ENCODE measurements at places on chromosomes 7 and 10.

DNA sequence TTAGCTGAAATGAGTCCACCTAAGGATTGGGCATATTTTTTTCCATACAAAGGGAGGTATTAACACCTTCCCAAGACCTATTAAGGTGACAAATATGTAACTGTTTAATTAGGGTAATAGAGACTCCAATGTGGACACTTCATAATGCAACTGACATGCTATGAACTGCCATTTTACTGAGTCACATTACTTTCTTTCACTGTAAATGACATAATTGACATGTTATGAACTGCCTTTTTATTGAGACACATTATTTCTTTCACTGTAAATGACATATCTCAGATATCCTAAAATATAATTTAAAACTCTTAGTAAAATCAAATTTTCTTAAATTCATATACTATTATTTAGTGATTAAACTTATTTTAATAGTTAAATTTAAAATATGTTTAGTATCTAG is 528.8 kb upstream of the PCDH15 start:
- DNase-seq = no peak

DNA sequence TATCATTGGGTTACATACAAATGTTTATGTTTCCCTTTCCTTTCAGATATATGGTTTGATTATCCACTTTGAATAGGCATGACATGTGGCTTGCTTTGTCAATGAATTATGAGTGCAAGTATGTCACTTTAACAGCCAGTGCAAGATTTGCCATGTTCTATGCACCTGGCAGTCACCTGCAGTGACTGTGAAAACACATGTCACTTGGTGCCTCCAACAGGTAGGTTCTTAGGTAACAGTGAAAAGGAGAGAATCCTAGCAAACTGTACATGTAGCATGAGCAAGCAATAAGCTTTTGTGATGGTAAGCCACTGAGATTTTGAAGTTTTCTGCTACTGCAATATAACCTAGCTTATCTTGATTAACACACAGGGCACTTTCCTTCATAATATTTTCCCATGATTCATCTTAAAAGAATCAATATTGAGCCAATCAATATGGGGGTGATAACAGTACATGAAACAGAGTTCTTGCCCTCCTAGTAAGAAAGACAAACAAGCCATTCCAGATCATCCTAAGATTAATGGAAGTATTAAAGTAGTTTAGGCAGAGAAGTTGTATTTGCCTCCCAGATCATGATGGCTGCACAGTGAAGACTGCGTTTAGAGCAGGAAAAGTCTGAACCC is 7.9 kb upstream of the RALA start:
- no peak for DNase-seq

GRCh38 chr7:46152696-46153095 is 231.6 kb upstream of the IGFBP3 start:
- no peak for DNase-seq

DNA sequence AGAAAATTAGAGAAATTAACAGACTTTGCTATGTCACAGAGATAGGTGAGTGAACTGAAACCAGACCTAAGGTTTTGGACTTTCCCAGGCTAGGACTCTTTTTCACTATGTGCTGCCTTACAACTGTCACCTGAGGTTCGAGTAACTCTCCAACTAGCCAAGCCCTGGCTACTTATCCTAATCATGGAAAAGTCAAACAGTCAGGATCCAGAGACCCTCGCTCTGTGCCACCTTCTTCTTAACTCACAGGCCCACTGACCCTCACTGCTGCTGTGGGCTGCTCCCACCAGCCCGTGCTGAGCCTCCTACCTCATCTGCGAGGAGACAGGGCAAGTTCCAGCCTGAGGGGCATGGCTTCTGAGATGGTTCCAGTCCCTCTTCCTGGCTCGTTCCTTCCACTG is 211.4 kb upstream of the KLF14 start:
- DNase-seq = no peak

DNA sequence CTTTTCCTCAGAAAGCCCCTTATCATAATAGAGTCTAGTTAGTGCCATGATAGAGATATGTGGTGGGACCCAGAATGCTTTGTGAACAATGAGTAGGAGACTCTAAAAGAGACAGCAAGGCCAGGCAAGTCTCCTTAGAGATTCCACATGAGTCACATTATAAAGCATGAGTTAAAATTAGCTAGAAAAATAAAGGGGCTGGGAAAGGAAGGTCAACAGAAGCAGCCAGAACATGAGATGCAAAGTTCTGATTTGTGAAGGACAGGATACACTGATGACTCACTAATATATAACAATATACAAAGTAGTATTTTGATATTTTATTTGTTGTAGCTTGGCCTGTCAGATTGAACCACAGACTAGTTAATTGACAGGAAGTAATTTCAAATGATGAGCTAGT is 25.3 kb upstream of the SNX13 start:
- no peak for DNase-seq

DNA sequence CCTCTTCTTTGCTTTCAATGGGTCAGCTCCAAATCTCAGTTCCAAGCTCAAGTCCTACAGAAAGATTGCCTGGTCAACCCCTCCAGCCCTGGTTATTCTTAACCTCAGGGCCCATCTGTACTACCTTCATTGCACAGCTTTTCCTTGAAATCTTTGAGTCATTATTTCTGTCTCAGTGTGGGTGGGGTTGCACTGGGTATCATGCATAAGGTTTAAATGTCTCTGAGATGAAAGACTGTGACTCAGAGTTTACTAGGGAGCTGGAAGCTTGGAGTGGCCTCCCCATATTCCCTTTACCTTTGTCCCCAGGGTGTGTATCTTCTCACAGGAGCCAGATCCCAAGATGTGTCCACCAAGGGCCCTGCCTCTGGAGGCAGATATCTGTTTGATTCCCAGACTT is 3.3 kb upstream of the OR6V1 start:
- no peak for DNase-seq

DNA sequence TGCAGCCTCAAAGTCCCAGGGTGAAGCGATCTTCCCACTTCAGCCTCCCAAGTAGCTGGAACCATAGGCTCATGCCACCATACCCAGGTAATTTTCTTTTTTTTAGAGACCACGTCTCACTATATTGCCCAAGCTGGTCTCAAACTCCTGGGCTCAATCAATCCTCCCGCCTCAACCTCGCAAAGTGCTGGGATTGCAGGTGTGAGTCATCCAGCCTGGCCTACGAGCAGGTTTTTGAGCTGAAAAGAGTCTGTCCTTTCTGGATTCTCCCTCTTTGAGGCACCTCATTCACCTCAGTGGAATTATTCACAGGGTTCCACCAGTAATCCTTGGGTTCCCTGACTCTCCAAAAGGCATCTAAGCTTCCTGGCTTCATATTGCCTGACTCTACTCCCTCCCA is 7.6 kb upstream of the LEP start:
- DNase-seq = no peak

DNA sequence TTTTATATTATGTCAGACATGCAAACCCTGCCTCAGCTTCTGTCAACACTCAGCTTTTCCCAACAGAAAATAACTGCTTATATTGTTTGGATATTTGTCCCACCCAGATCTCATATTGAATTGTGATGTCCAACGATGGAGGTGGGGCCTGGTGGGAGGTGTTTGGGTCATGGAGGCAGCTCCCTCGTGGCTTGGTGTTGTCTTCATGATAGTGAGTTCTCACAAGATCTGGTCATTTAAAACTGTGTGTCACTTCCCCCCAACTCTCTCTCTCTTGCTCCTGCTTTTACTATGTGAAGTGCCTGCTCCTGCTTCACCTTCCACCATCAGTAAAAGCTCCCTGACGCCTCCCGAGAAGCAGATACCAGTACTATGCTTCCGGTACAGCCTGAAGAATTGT is 85.8 kb upstream of the KCNMA1 start:
- no peak for DNase-seq

DNA sequence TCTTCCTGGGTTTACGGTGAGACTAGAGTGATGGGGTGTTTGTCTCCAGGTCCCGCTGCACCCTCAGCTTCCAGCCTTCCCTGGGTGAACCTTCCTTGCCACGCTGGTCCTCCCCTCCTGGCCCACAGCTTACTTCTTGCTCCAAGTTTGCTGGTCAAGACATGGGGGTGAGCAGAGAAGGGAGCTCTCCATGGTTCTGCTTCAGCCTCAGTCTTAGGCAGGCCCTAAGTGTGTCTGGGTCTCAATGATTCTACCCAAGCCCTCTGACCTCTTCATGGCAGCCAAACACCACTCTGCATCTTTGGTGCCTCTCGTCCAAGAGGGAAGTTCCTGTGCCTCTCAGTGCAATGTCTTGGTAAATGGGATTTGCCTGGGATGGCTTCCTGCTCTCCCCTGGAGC is 356.5 kb upstream of the KLF6 start:
- DNase-seq = no peak

GRCh38 chr7:2266911-2267310 is 24.9 kb downstream of the NUDT1 start:
- no peak for DNase-seq

DNA sequence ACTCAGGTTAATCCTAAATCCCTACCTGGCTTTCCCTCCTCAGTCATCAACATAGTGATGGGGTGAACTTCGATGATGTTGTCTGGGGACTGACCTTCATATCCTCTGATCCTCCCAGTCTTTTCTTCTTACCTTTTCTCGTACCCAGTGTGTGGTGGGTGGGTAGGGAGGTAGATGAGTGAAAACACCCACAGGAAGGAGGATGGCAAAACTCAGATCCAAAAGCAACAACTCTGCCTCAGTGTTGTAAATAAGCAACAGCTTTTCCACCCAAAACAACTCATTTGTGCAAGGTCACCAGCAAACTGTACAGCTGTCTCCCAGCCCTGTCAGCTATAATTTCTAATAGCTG is 38.6 kb downstream of the VOPP1 start:
- no peak for DNase-seq

GRCh38 chr10:11186374-11186773 is 168.7 kb downstream of the CELF2 start:
- no peak for DNase-seq

- DNase-seq = no peak
Observed at GRCh38 chr7:25253714-25254113, 25.4 kb upstream of the NPVF start.

DNA sequence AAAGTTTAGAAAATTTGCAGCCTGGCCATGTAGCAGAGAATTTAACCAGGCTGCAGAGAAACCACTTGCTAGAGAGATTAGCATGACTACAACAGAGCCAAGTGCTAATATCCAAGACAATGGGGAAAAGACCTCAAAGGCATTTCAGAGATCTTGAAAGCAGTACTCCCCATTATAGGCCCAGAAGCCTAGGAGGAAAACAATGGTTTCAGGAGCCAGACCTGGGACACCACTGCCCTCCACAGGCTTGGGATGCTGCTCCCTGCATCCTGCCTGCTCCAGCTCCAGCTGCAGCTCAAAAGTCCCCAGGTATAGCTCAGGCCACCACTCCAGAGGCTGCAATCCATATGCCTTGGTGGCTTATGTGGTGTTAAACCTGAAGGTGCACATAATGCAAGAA is 101.5 kb upstream of the TMEM72 start:
- DNase-seq = no peak

DNA sequence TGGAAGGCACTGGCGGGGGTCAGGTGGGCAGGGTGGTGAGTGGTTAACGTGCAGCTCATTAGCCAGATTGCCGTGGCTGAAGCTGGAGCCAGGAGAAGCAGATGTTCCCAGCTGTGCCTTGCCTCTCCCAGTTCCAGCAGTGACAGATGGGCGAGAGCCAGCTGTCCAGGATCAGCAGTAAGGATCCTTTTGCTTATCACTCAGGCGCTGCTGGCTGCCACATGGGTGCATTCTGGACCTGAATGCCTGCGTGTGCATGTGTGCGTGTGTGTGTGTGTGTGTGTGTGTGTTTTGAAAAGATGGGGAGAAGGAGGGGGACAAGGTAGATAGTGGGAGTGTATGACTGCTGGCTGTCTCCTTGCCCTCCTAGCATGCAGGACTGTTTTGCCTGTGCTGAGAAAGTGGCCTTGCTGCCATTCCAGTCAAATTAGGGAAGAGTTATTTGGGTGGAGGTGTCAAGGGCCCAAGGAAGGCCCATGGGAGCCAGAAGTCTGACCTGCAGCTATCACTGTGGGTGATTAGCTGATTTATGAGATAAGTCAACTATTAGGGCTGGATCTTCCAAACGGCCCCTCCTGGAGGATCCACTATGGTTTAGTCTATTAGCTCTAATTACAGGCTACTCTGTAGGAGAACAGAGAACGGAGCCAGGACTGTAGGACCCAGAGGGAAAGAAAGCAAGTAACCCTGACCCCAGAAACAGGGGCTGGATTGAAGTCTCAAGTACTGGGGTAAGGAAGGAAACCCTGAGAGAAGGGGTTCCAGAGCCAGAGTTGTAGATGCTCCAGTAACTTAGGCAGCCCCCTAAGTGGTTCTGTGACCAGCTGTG is 3.3 kb downstream of the EPHA1 start:
- no peak for DNase-seq

GRCh38 chr7:127858091-127858914 is 172.9 kb downstream of the LRRC4 start:
- no peak for DNase-seq

- no peak for DNase-seq
Observed at GRCh38 chr7:114789161-114789560, 132.7 kb upstream of the MDFIC start.

DNA sequence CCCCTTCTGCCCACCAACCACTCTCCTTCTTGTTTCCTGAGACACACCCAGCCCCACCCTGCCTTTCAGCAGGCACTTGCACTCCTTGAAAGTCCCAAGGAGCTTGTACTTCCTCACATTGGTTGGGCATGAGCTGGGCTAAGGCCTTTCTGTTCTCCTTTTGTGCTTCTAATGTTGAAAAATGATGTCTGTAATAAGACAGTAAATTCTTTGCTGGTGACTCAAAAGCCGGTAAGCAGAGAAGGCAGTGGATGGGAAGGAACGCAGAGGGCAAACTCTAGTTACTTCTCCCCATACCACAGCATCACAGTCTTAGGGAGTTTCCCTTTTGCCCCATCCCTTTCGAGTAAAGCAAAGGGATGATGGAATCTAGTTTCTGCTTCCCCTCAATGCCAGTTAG is 185.6 kb downstream of the PLXNA4 start:
- no peak for DNase-seq

GRCh38 chr10:36187380-36188079 is 545.4 kb upstream of the FZD8 start:
- no peak for DNase-seq

- no peak for DNase-seq
Observed at GRCh38 chr10:128274938-128275337, 148.7 kb upstream of the MKI67 start.

DNA sequence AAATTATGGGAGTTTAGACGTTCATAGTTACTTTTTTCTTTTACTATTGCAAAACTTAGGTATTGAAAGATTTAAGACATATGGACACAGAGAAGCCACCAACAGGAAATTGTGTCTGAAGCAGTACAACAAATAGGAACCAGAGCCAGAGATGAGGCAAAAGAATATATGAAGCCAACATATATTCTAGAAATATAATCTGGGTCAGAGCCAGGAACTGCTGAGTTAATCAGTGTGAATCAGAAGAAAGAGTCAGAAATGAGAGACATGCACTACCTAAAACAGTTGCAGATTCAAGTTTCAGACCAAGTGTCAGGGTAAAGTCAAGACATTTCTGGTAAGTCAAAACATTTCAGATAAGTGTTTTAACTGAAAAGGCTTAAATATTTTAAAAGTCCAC is 67.7 kb downstream of the DGKB start:
- DNase-seq = no peak

- DNase-seq = no peak
Observed at GRCh38 chr7:135665042-135665441, 2.7 kb downstream of the STMP1 start.

GRCh38 chr7:36684954-36685353 is 39.3 kb downstream of the AOAH start:
- no peak for DNase-seq

Data from pancreas (tissue), 10 donors.